ENCODE measurements at places on chromosomes 7 and 10. TPM values are rescaled to one million over a fixed set of nuclear protein-coding genes. Genes with fewer than 3 reads are reported as not detected.
A peak's percentile ranks its signal among the peaks of the same experiment; 100 is the strongest.

DNA sequence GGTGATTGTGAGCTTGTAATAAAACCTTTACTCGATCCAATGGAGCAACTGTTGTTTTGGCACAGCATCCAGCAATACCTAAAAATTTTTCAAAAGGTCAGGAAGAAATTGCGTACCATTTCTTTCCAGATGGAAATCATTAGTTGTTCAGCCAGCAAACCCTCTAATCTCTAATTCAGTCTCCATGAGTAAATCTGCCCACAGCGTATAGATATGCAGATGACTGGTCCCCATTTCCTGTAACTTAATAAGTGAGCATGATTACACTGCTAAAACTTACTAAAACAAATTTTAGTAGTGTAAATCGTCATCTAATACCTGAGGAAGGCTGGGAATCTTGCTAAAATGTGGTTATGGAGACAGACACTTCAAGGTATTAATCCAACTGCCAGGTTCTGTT is 10.6 kb downstream of the SLC25A16 start:
- H3K4me1 ChIP-seq, result no peaks in the 10 kb centered on the region
- H3K4me3 ChIP-seq, result no peak overlapping the region
- H3K27me3 ChIP-seq, result no peaks in the 10 kb centered on the region
- H3K27ac ChIP-seq, result no peak overlapping the region

DNA sequence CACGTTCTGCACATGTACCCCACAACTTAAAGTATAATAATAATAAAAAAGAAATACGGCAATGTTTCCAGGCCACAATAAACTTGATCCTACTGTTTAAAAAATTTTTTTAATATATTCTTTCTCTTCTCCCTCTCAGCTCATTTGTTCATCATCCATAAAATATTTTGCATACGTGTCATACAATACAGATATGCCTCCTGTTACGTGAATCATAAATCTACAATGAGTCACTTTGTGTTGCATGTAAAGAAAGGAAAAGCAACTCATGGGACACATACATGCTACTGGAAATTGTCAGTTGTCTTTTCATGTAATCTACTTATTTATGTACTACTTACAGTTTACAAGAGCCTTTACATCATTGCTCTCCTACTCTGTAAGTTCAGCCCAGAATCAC is 1.1 kb upstream of the TECTB start:
- H3K4me3 ChIP-seq, result no peak overlapping the region
- DNase-seq, result no peak
- no peaks in the 10 kb centered on the region for H3K36me3 ChIP-seq
- no peaks in the 10 kb centered on the region for H3K4me1 ChIP-seq

DNA sequence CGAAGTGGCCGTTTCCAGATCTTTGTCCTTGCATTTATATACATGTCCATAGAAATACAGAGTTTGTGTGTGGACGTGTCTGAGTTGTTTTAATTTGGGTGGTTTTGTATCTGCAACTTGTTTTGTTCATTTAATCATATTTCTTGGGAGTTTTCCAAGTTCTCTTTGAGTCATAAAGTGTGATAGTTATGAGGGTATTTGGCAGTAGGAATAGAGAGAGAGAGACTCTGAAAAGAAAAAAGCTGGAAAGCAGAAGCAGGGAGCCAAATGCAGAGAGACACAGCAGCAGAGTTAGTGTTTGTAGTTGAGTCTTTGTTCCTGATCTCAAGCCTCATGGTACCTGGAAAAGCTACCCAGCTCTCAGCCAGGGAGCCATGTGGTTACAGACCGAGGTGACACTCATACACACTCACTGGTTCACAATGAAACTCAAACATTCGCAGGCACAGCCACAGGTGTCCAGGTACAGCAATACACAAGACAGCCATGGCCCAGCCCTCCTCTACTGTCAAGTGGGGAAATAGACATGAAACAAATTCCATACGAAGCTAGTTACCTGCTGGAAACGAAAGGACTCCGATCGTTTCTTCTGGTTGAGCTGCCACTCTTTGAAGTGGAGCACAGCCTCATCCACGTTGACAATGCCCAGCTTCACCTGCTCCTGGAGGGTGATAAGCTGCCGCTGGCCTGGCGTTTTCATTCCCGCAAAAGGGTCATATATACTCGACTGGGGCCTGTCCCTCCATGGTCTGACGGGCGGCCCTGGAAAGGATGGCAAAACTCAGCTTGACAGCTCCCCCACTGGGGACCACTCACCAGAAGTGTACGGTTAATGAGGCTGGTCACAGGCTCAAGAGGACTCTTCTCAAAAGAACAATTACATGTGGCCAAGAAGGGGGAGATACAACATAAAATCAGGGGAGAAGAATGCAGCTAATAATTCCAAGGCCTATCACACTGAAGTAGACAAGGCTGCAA is 33.3 kb upstream of the TM9SF3 start:
- H3K36me3 ChIP-seq, result no peaks in the 10 kb centered on the region
- H3K27me3 ChIP-seq, result no peaks in the 10 kb centered on the region
- H3K4me1 ChIP-seq, result no peaks in the 10 kb centered on the region

DNA sequence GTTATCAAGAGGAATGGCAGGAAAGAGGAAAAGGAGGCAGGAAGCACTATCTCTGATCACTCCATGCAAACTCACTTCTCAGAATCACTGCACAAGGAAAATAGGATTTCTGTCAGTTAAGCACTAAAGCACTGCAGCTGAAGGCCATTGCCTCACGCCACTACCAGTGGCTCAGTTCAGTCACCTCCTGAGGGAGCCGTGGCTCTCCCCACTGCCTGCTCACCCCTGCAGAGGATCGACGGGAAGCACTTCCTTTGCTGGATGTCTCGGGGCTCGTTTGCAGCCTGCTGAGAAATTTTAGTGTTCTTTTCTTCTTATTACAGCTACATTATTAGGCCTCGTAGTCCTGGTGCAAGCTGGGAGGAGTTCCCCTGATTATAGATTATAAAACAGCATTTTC is 90.1 kb upstream of the ADCY1 start:
- H3K4me1 ChIP-seq, result no peaks in the 10 kb centered on the region
- H3K4me3 ChIP-seq, result no peak overlapping the region
- H3K27ac ChIP-seq, result no peak overlapping the region

DNA sequence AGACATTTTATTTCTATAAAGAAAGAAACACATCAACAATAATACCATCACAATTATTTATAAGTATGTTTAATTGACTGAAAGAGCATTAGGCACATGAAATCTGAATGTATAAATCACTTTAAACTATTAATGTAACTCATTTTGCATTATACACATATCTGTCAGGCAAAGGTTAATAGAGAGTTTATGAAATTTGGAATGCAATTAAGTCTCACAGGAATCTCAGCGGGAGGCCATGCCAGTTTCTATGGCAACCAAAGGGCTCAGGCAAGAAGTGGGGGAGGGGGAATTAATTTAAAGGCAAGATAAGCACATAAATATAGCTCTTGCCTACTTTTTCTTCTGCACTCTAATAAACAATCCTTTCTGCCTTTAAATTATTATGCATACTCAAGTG is 152.6 kb downstream of the SLC16A9 start:
- no peak overlapping the region for H3K4me3 ChIP-seq
- no peaks in the 10 kb centered on the region for H3K4me1 ChIP-seq
- DNase-seq, result no peak
- H3K27ac ChIP-seq, result no peak overlapping the region

- H3K27ac ChIP-seq, result peak overlapping the region; percentile 96
- peaks cover 24% of the 10 kb centered on the region for H3K4me1 ChIP-seq
- H3K36me3 ChIP-seq, result no peaks in the 10 kb centered on the region
- peak overlapping the region; percentile 58 for H3K4me3 ChIP-seq
- H3K27me3 ChIP-seq, result no peaks in the 10 kb centered on the region
Measured at GRCh38 chr7:1536743-1537534, 6.4 kb downstream of the MAFK start.

DNA sequence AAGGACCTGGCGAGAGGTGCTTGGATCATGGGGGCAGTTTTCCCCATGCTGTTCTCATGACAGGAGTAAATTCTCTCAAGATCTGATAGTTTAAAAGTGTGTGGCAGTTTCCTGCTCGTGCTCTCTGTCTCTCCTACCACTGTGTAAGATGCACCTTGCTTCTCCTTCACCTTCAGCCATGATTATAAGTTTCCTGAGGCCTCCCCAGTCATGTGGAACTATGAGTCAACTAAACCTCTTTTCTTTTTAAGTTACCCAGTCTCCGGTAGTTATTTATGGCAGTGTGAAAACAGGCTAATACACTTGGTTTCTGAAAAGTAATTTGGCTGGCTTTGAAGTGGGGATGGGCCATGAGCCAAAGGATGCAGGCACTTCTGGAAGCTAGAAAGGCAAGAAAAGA is 268.0 kb upstream of the KAT6B start:
- H3K27ac ChIP-seq, result no peak overlapping the region
- no peaks in the 10 kb centered on the region for H3K4me1 ChIP-seq
- H3K4me3 ChIP-seq, result no peak overlapping the region
- H3K27me3 ChIP-seq, result no peaks in the 10 kb centered on the region
- no peaks in the 10 kb centered on the region for H3K36me3 ChIP-seq
- no peak for DNase-seq

GRCh38 chr7:103871473-103871872 is 118.0 kb downstream of the RELN start:
- no peaks in the 10 kb centered on the region for H3K4me1 ChIP-seq
- no peak for DNase-seq
- H3K27me3 ChIP-seq, result no peaks in the 10 kb centered on the region
- no peaks in the 10 kb centered on the region for H3K36me3 ChIP-seq
- no peak overlapping the region for H3K27ac ChIP-seq

DNA sequence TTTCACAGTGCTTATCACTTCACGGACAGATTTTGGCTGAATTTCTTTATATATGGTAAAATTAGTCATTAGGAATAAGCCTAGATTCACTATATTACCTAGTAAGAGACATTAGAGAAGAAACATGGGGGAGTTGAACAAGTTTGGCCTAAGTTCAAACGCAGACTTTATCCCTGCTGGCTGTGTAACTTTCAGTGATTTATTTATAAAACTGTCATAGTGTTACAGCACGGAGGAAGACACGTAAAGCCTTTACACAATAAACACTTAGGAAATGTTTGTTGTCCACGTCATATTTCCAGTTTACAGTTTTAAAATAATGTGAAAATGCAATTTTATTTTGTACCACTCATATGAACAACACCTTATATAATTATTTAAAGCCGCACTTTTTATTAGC is 661.5 kb downstream of the MAGI2 start:
- no peak for DNase-seq
- no peaks in the 10 kb centered on the region for H3K27me3 ChIP-seq
- H3K4me3 ChIP-seq, result no peak overlapping the region
- H3K4me1 ChIP-seq, result no peaks in the 10 kb centered on the region
- H3K36me3 ChIP-seq, result no peaks in the 10 kb centered on the region

DNA sequence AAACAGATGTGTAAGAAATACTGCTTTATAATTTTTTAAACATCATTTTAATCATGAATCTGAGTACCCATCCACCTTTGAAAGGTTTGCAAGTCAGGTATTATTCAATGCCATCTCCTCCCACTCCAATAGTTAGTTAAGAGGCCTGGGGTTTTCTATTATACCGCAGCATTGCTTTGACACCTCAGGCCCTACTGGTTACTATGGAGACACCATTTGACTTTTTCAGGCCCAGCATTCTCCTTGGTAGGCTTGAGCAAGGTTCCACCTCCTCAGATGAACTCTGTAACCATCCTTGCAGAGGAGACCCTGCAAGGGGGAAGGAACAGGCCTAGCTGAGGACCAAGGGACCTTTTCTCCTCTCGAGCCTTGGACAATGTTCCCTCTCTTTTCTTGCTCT is 326.9 kb upstream of the NPSR1 start:
- H3K4me3 ChIP-seq, result no peak overlapping the region
- DNase-seq, result no peak
- no peaks in the 10 kb centered on the region for H3K27me3 ChIP-seq
- no peaks in the 10 kb centered on the region for H3K4me1 ChIP-seq
- H3K36me3 ChIP-seq, result no peaks in the 10 kb centered on the region

GRCh38 chr7:116259156-116259870 is 49.0 kb downstream of the TES start:
- H3K27me3 ChIP-seq, result no peaks in the 10 kb centered on the region
- peak overlapping the region; percentile 52 for H3K27ac ChIP-seq
- no peak overlapping the region for H3K4me3 ChIP-seq
- no peaks in the 10 kb centered on the region for H3K36me3 ChIP-seq
- no peak for DNase-seq

DNA sequence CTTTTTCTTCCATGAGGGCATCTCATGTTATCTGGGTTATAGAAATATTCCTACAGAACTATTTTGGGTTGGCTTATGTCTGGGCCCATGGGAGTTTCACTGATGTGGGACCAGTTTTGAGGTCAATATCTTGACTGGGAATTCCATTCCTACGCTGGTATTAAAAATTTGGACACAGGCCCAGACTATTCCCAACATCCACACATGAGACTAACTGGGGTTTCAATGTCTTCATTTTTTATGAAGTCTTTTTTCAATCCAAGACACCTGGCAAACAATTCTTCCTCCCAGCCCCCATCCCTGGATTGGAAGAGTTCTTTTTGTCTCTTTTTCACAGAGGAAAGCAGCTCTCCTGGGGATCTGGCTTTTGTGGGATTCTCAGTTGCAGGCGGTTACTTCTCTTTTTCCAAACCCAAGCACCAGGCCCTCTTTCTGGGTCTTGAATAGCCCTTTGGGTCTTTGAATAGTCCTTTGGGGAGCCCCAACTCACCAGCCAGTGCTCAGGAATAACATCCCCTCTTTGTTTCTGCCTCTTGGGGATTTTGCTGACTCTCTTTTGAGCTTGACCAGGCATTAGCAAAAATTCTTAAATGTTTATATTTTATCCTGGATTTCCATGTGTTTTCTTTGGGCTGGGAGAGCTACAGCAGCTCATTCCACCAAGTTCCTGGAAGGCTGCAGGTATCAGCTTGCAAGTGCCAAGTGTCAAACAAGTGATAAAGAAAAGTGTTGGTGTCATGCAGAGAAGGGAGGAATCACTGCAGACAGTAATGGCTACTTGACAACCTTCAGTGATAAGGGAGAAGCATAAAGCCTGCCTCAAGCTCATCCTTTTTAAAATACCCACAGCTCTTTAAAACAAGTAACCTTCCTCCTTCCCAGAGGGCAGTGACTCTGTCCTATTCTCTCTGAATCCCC is 234.3 kb downstream of the ADAM12 start:
- no peaks in the 10 kb centered on the region for H3K4me1 ChIP-seq
- H3K27me3 ChIP-seq, result no peaks in the 10 kb centered on the region
- H3K36me3 ChIP-seq, result no peaks in the 10 kb centered on the region
- no peak overlapping the region for H3K27ac ChIP-seq
- DNase-seq, result no peak

GRCh38 chr7:50610521-50611277 is 45.5 kb upstream of the DDC start:
- H3K4me3 ChIP-seq, result no peak overlapping the region
- no peaks in the 10 kb centered on the region for H3K27me3 ChIP-seq
- no peak overlapping the region for H3K27ac ChIP-seq
- no peaks in the 10 kb centered on the region for H3K4me1 ChIP-seq
- no peaks in the 10 kb centered on the region for H3K36me3 ChIP-seq

DNA sequence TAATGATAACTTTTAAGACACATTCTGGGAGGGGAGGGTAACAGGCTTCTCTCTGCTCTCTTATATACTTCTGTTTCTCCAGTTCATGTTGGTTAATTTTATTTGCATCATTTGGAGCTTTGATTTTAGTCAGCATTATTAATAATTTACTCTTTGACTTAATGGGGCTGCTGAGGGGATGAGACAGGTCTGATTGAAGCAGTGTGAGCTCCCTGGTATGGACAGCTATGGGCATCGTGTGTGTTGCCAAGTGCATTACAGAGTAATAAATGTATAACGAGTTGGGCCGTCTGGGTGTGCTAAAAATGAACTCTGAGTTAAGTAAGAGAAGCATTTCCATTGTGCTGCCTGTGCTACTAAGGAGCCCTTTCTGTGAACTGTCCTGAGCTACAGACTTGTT is 31.7 kb upstream of the IKZF1 start:
- no peaks in the 10 kb centered on the region for H3K4me1 ChIP-seq
- H3K36me3 ChIP-seq, result no peaks in the 10 kb centered on the region
- H3K27me3 ChIP-seq, result no peaks in the 10 kb centered on the region

Gene TUBAL3
- total RNA-seq, result not detected

Gene CEP55
- total RNA-seq, result under 0.01 TPM

Gene FANK1
- total RNA-seq, result 6.8 TPM

Gene TMEM120A
- total RNA-seq, result 11.8 TPM

Gene DPCD
- 5.1 TPM for total RNA-seq

Gene FKBP6
- total RNA-seq, result 0.14 TPM

Gene LUC7L2
- 37.4 TPM for total RNA-seq
